Bronchial smooth muscle cell (primary cell): ENCODE measurements at places on chromosomes 1 and 21. TPM values are rescaled to one million over a fixed set of nuclear protein-coding genes. Genes with fewer than 3 reads are reported as not detected.

Gene HYI
- 20.5 and 21.8 TPM in 2 replicates for total RNA-seq

Gene AK5
- total RNA-seq, result 60.4 and 63.6 TPM in 2 replicates

Gene IGSF3
- under 0.01 and 0.26 TPM in 2 replicates for total RNA-seq

Gene CBS
- 33.1 and 57.7 TPM in 2 replicates for total RNA-seq

Gene PPM1J
- total RNA-seq, result 0.26 and 0.63 TPM in 2 replicates
